ENCODE measurements at places on chromosomes 11 and 22.

GRCh38 chr22:38724926-38725571 is 19.3 kb downstream of the GTPBP1 start:
- DNase-seq = peak; percentile 28

GRCh38 chr11:57632116-57632515 is 17.6 kb downstream of the YPEL4 start:
- no peak for DNase-seq

DNA sequence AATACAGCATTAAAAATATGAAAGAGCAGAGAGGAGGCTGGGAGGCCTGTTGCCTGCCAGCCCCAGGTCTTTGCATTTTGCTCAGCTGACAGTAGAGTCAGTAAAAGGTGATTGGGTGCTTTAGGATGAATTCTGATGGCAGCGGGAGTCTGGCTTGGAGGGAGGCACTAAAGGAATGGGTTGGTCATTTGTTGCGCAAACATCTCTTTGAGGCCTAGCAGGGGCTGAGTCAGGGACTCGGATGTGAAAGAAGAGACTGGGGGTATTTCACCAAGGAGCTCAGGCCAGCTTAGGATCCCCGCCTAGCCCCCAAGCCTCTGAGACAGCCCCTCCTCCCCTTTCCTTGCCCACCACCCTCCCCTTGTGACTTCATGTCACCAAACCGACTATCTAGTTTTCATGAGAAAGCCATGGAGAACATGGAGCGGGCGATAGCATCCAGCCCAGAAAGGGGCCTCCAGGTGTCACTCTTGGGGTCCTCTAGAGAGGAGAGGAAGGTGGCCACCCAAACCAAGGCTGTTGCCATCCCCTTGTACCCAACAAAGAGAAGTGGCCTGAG is 9.7 kb downstream of the DGKZ start:
- DNase-seq = no peak

- no peak for DNase-seq
Observed at GRCh38 chr11:128151780-128152179, 435.6 kb downstream of the ETS1 start.

- DNase-seq = no peak
Observed at GRCh38 chr11:22556381-22556780, 69.2 kb downstream of the FANCF start.

GRCh38 chr22:33850724-33851123 is 69.6 kb downstream of the LARGE1 start:
- DNase-seq = no peak

DNA sequence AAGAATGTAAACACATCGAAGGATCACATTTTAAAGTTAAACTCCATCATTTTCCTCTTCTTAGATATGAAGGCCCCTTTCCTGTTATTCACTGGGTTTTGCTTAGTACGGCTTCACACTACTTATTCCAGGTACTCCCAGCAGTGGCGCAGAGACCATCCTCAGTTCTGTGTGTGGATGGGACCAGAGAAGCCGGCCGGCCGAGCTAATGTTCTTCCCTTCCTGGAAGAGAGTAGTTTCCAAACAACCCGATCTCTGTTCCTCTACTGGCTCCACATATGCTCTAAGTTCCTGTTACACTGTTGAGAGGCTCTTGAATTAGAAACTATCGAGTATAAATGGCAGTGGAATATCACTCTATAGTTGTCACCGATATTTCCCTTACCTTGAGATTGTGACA is 684 bp upstream of the NFRKB start:
- DNase-seq = no peak

- DNase-seq = no peak
Observed at GRCh38 chr22:33757041-33757801, 163.1 kb downstream of the LARGE1 start.

GRCh38 chr11:1438967-1439330 is 47.6 kb downstream of the MOB2 start:
- DNase-seq = no peak

DNA sequence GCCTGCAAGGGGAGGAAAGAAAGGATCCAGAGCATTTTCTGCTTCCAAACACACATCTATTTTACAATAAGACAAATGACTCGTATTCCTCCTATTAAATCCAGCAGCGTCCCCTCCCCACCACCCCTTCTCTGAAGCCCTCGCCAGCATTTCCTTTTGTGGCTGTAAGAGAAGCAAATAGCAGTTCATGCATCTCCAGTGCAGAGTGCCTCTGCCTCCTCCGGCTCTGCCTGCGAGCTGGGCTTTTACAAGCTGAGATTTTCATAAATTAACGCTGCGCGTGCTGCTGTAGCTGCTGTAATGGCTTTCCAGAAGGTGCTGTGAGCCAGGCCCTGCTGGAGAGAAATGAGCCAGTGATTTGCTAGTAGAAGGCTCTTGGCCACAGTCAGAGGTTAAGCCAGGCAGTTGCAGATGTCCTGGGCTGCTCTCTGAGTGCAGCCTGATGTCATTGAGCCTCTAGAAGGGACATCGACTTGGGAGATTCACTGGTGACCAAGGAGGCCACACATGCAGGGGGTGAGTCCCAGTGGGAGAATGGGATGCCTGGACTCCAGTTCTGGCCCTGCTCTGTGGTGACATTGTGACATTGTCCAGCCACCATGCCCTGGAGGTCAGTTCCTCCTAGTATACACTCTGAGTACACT is 134.5 kb upstream of the NAV2 start:
- no peak for DNase-seq

DNA sequence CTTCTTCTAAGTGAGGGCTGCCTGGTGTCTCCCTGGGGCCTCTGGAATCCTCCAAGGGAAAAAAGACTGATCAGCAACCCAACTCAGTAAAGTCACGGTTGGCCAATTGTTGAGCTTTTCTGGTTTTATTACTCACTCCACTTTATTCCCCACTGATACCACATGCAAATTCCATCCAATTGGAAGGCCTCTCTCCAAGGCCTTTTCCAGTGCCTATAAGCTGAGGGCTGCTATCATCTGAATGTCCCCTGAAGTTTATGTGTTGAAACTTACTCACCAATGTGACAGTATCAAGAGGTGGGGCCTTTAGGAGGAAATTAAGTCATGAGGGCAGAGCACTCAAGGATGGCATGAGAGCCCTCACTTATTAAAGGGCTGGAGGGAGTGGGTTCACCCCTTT is 463.3 kb downstream of the BUD13 start:
- no peak for DNase-seq

DNA sequence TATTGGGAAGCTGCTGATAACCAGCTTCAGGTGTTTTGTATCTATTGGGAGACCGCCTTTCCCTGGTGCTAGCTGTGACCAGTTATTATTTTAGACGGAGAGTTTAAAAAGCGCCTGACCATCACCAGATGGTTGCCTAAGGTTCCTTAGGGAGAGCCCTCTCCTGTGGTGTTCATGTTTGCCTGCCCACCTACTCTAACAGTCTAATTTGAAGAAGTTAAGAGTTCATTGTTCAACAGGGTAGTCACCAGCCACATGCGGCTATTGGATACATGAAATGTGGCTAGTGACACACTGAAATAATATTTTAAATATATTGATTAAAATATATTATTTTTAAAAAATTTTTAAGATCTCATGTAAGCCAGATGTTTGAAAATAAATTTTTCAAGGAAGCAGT is 71.3 kb upstream of the SLN start:
- DNase-seq = no peak

DNA sequence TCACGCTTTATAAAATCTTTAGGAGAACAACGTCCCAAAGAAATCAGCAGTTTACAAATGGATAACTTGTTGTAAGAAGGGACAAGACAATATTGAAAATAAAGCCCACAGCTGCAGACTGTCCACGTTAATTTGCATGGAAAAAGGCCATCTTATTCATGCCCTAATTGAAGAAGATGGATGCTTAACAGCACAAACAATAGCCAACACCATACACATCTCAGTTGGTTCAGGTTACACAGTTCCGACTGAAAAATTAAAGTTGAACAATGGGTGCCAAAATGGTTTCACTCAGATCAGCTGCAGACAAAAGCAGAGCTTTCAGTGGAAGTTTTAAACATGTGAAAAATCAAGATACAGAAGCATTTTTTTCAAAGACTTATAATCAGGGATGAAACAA is 314.2 kb downstream of the RAB38 start:
- DNase-seq = no peak

GRCh38 chr22:38081941-38082828 is 1.8 kb downstream of the SLC16A8 start:
- DNase-seq = no peak

DNA sequence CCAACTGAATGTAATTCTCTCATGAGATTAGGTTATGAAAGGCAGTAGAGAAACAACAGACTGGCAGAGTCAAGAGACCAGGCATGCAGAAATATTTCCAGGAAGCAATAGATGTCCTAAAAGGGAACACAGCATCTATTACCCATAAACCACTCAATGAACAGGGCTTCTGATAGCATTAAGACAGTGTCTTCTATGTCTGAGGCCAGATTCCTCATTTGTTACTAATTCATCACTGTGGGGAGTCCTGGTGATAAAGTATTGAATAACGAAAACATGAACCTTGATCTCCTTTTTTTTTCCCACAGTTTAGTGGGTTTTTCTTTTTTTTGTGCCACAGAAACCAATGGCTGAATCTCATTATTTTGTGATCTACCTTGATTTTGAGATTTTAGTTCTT is 339.0 kb downstream of the METTL15 start:
- DNase-seq = no peak

GRCh38 chr11:64568041-64568571 is 22.9 kb upstream of the SLC22A12 start:
- no peak for DNase-seq

DNA sequence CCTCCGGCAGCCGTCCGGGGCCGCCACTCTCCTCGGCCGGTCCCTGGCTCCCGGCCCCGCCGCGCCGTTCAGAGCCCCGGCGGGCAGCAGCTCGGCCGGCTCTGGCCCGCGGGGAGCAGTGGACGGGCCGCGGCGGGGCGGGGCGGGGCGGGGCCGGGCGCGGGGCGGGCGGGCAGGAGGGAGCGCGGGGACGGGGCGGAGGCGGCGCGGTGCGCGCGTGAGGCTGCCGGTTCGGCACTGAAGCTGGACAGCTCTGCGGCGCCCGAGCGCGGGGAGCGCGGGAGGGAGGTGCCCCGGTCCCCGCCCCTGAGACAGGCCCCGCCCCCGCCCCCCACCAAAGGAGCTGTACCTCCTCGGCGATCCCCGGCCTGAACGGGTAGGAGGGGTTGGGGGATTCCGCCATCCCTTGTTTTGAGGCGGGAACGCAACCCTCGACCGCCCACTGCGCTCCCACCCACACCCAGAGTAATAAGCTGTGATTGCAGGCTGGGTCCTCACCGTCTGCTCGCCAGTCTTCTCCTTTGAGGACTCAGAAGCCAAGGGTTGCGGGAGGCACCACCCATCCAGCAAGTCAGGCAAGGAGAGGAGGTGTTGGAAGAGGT is at the start of gene DRD2:
Gene DRD2, minus strand, starts transcription at position 239 of the 602 bp plus-strand sequence. CDS start 50,747 bp downstream, outside the sequence.
- peak; percentile 25 for DNase-seq

GRCh38 chr11:79071190-79071589 is 369.6 kb downstream of the TENM4 start:
- DNase-seq = no peak

DNA sequence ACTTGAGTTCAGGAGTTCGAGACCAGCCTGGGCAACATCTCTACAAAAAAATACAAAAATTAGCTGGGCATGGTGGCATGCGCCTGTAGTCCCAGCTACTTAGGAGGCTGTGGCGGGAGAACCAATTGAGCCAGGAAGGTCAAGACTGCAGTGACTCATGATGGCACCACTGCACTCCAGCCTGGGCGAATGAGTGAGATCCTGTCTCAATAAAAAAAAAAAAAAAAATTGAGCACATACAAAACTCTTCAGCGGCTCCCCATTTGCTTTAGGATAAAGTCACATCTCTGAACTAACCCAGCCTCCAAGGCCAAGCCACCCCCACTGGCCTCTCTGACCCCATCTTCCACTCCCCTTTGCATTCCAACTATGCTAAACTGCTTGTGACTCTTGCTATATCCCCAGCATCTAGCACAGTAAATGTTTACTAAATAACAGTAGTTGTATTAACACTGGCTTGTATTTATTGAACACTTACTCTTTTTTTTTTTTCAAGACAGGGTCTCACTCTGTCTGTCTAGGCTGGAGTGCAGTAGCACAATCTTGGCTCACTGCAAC is 28.9 kb downstream of the CREB3L1 start:
- DNase-seq = no peak

DNA sequence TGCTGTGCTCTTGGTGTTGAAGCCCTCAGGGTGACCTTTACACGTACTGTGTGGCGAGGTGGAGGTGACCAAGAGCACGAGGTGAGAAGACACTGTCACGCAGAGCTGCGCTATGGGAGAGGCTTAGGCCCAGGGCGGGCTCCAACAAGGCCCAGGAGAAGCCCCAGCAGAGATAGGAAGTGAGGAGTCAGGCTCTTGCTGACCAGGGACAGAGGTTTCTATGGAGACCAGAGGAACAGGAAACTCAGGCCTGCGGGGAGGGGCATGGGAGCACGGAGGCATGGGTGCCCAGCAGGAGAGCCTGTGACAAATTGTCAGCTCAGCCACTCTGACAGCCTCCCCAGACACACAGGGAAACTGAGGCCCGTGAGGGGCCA is 15.8 kb downstream of the DGKZ start:
- DNase-seq = peak; percentile 67

DNA sequence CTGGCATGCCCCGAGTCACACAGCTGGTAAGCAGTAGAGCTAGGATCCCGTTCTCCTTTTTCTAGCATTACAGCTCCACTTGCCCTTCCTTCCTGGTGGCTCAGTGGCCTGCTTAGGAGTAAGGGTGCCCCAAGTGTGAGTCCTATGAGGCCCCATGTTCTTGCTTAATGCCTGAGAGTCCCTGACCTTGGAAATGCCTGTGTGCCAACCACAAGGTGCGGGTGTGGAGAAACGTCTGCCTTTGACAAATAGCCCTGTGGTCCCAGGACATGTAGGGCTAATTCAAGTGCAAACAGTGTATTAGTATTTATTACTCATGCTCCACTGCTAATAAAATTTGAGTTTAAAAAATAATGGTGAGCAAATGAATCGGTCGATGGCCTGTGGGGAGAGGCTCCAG is 18.4 kb downstream of the GRIK4 start:
- no peak for DNase-seq

GRCh38 chr11:61747192-61747966 is 5.1 kb upstream of the MYRF start:
- DNase-seq = peak; percentile 67

DNA sequence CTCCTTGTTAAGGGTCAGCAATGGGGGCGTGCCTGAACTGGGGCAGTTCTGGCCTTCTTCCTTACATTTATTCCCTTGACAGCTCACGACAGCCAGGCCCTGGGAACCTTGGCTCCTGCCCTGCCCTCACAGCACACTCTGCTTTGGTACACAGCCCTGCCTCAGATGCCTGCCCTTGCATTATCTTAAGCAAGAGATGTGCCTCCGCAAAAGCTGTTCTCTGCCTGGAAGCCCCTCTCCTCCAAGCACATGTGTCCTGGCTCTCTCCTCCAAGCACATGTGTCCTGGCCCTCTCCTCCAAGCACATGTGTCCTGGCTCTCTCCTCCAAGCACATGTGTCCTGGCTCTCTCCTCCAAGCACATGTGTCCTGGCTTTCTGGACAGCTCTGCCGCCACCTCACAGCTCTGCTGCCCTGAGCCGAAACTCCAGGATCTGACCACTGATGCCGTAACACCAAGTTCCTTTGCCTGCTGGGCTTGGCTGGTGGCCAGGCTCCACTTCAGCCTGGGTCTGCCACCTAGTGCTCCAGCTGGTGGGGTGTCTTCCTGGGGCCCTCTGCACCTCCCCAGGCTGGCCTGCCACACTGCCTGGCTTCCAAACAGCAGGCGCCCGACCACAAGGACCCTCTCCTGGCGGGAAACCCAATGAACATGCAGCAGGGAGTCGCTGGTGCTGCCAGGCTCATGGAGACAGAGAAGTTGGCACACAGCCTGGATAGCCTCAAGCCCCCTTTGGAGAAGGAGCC is 53.0 kb downstream of the SCUBE1 start:
- no peak for DNase-seq
